ENCODE measurements at places on chromosomes 7 and 10.
A peak's percentile ranks its signal among the peaks of the same experiment; 100 is the strongest.

GRCh38 chr7:143375298-143376034, 5.7 kb upstream of the ZYX start:
- no peak for DNase-seq

DNA sequence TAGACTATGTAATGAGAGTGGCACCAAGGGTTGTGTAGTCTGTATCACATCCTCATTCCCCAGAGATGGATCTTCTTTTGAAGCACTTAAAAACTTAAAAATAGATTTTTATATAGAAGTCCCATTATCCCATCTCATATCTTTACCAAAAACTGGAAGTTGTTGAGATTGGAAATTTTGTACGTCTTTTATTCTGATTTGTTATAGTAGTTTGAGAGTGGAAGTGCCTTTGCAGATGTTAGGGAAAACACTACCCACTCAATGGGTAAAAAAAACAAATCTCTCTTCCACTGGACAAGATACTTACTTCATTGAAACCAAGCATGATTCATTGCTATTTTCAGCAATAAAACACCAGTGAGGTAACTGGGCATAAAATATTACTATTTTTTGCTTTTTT, 184.4 kb downstream of the MACC1 start:
- no peak for DNase-seq

GRCh38 chr10:38147686-38148085, 53.5 kb downstream of the ZNF37A start:
- DNase-seq: no peak

GRCh38 chr7:100764841-100765240, 31.4 kb downstream of the ZAN start:
- no peak for DNase-seq

DNA sequence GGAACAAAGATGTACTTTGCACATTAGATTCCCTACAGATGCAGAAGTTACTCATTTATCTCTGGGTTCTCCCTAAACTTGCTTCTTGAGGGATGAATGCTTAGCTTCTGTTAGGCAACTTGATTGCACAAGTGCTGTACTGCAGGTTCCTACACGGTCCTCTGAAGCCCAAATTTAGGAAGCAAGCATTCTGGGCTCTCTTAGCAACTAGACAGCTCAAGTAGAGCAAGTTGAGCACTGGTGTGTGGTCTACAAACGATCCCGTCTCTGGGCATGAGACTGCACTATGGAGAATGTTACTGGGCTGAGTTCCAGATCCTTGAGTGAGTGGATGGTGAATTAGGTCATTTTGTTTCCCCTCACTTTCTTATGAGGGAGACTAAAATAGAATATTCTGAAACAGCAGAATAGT, 14.3 kb downstream of the SEMA3D start:
- DNase-seq: no peak

DNA sequence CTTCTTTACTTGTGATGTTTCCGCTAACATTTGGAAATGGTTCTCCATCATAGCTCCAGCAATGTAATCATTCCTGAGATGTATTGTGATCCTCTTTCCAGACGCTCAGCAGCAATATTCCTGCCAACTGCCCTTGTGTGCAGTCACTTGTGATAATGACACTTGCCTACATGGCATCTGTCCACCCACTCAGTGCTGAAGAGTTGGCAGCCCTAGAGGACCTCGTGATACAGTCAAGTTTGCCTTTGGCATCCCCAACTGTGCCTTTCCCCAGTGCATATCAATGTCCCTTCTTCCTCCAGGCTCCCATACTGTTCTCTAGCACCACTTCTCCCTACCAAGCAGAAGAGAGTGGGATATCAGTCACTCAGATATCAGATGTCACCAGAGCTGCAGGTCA, 64.9 kb downstream of the MYOF start:
- no peak for DNase-seq

- no peak for DNase-seq
These were observed 25.2 kb downstream of the TMEM120A start for GRCh38 chr7:75969182-75969581.

GRCh38 chr7:122706836-122707235, 4.1 kb upstream of the RNF148 start:
- DNase-seq: no peak

- DNase-seq: no peak
These were observed 22.3 kb downstream of the ZNF783 start for GRCh38 chr7:149284343-149284742.

GRCh38 chr7:67653856-67654454, 657.3 kb downstream of the TYW1 start:
- DNase-seq: no peak

GRCh38 chr10:36577126-36577525, 548.3 kb upstream of the ANKRD30A start:
- DNase-seq: no peak

DNA sequence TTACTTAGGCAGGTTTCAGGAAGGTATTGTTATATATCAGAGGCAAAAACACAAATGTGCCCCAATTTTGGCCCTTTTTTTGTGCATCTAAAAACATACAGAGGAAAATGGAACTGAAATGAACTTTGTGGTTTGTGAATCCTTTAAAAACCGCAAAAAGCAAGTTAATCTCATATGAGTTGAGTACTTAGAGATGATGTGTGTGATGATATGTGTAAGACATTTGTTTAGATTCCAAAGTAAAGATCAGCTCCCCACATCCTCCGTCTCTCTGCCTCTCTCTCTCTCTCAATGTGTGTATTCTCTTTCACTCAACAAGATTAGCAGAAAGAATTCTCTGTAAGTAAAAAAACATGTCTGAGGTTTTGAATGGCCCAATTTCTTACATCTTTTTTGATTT, 201.9 kb downstream of the MALRD1 start:
- DNase-seq: no peak

- DNase-seq: no peak
These were observed 49.4 kb downstream of the SCRN1 start for GRCh38 chr7:29940199-29940598.

GRCh38 chr7:97002555-97003261, 2.6 kb upstream of the DLX6 start:
- no peak for DNase-seq

GRCh38 chr7:50685135-50686065, 97.3 kb downstream of the GRB10 start:
- no peak for DNase-seq

- DNase-seq: no peak
These were observed 686.9 kb upstream of the C7orf33 start for GRCh38 chr7:147903536-147904218.

GRCh38 chr7:76356823-76357222, 2.0 kb downstream of the YWHAG start:
- peak; percentile 54 for DNase-seq

DNA sequence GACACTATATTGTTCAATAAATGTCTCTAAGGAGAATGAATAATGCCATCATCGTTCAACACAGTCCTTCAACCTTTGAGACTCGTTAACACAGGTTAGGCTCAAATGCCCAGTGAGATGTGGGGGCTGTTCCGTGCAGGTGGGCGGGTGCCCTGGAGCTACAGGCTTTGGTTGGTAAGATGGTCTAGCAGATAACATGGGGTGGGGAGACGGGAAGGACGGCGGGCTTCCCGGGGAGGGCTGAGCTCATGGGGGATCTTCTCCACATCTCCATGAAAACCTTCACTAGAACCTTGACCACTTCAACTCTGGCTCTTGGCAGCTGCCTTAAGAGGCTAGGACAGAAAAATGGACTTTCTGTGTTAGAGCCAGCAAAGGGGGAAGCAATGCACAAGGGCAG, 134.1 kb upstream of the TCERG1L start:
- no peak for DNase-seq

GRCh38 chr7:3463696-3464095, 162.6 kb downstream of the SDK1 start:
- no peak for DNase-seq

DNA sequence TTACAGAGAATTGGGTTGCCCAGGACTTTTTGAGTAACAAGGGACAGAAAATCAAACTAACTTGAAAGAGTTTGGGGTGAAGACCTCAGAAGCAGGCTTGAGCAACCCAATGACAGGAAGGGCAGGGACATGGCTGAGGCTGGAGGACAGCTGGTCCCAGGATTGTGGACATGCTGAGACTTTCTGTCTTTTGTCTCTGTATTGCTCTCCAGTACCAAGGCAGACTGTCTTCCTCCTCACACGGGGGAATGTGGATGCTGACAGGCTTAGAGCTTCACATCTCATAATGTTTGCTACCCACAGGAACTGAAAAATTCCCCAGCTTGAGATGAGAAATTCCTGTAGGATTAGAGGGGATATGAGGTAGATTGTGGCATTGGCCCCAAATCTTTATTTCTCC, 229.6 kb downstream of the PHF14 start:
- DNase-seq: no peak

GRCh38 chr7:76252021-76252420, 50.3 kb downstream of the SRRM3 start:
- DNase-seq: no peak

- no peak for DNase-seq
These were observed 419.8 kb downstream of the GRID1 start for GRCh38 chr10:85946713-85947326.

- no peak for DNase-seq
These were observed 56.9 kb upstream of the TPK1 start for GRCh38 chr7:144892761-144893160.

GRCh38 chr10:11509036-11509435, 102.4 kb downstream of the USP6NL start:
- no peak for DNase-seq
